ENCODE measurements at places on chromosomes 6 and 20.

DNA sequence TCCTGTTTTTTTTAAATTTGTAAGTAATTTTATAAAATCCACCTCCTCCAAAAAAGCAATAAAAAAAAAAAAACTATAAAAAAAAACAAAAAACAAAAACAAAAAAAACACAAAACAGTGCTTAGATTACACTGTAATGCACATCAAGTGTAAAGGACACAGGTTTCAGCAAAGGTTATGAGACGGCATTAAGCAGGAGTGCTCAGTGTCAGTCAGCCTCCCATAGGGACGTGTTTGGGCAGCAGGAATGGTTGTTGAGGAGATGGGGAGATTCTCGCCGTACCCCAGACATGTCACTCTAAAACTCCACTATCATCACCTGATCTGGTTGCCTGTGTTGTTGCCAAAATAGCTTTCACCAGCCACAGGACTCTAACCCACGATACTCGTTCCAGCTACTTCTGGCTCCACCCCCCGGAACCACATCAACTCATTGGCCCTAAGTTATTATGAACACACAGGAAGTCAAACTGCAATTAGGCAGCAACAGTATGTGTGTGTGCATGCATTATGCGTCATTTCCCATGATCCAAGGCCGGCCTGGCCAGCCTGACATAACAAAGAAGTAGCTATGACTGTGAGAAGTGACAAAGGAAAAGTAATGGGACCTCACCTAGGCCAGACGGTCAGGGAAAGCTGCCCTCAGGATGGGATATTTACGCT, 28.7 kb downstream of the ECT2L start:
- DNase-seq: no peak

DNA sequence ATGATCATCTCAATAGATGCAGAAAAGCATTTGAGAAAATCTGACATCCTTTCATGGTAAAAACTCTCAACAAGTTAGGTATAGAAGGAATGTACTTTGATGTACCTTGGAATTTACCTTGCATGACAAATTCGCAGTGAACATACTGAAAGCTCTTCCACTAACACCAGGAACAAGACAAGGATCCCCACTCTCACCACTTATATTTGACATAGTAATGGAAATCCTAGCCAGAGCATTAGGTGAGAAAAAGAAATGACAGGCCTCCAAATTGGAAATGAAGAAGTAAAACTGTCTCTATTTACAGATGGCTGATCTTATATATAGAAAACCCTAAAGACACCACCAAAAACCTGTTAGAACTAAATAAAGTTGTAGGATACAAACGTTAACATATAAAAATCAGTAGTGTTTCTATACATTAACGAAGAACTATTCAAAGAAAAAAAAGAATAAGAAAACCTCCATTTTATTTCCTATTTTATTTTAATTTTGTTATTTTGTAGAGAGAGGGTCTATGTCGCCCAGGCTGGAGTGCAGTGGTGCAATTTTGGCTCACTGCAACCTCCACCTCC, 26.9 kb downstream of the PCNA start:
- no peak for DNase-seq

DNA sequence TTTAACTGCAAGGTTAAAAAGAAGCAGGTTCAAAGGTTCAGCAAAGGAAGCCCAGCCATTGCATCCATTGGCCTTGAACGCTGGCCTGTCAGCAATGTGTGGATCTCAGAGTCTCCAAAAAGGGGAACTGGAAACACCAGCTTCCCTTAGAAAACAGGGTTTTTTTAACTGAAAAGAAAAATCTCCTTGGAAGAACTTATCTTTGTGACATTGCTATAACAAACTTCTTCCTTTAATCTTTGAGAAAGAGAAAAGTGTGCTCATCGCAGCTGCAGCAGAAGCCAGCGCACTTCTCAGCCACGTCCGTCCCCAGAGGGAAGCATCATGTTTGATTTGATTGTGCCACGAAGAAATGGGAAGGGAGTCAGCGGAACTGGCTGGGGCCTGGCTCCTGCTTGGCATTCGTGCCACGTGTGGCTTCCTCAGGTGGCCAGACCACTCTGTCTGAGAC, 215.0 kb downstream of the SYNDIG1 start:
- DNase-seq: no peak

- DNase-seq: no peak
Measured at GRCh38 chr6:105029581-105029980, 72.7 kb downstream of the LIN28B start.

DNA sequence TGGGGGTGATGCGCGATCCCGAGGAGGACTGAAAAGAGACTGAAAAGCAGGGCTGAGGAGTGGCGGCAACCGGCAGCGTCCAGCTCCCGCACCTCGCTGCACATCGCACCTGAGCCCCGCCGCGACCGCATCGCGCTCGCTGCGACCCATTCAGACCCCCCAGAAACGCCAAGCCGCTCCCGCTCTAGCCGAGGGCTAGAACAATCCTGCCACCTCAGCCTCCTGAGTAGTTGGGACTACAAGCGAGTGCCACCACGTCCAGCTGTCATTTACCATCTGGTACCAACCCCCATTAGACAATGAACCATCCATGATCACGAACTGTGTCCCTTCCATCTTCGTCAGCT, 33.2 kb downstream of the HLA-A start:
- DNase-seq: no peak

DNA sequence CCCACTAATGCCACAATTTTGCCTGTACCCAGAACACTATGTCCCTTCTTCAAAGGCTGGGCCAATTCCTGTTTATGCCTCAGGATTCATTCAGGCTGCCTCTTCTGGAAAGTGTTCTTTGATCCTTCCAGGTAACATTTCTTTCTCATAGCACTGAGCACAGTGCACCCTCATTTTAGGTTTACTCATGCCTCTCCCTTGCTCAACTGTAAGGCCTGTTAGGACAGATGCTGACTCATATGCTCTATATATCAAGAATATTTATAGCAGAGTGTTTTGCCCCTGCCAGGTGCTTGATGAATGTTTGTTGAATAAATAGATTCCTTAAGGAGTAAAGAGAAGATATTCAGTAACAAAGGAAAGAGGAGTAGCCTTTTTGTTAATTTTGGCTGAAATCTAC, 263.9 kb downstream of the PHF3 start:
- DNase-seq: no peak

- DNase-seq: peak; percentile 96
Measured at GRCh38 chr6:44010411-44011349, 116.6 kb downstream of the MRPL14 start.

- DNase-seq: no peak
Measured at GRCh38 chr20:10132387-10132786, 86.2 kb upstream of the SNAP25 start.

- DNase-seq: no peak
Measured at GRCh38 chr6:3962291-3963280, 113.4 kb downstream of the FAM50B start.

- no peak for DNase-seq
Measured at GRCh38 chr20:22080985-22081384, 375.5 kb downstream of the PAX1 start.

DNA sequence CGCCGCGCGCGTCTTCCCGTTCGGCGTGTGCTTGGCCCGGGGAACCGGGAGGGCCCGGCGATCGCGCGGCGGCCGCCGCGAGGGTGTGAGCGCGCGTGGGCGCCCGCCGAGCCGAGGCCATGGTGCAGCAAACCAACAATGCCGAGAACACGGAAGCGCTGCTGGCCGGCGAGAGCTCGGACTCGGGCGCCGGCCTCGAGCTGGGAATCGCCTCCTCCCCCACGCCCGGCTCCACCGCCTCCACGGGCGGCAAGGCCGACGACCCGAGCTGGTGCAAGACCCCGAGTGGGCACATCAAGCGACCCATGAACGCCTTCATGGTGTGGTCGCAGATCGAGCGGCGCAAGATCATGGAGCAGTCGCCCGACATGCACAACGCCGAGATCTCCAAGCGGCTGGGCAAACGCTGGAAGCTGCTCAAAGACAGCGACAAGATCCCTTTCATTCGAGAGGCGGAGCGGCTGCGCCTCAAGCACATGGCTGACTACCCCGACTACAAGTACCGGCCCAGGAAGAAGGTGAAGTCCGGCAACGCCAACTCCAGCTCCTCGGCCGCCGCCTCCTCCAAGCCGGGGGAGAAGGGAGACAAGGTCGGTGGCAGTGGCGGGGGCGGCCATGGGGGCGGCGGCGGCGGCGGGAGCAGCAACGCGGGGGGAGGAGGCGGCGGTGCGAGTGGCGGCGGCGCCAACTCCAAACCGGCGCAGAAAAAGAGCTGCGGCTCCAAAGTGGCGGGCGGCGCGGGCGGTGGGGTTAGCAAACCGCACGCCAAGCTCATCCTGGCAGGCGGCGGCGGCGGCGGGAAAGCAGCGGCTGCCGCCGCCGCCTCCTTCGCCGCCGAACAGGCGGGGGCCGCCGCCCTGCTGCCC, 1.1 kb downstream of the SOX4 start:
- DNase-seq: no peak

DNA sequence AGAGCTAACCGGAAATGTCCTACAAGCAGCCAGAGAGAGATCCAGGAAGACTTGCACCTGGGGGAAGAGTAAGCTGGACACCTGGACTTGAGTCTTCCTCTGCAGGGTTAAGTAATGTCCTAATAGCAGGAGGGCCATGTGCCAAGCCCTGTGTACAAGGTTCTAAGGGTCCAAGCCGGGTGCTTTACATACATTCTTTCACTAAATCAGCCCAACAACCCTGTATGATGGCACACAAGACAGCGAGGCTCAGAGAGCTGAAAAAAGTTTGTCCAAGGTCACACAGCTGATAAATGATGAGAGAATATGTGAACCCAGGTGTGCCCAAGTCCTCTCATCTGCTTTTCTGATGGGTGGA, 215.1 kb upstream of the CDYL start:
- no peak for DNase-seq

DNA sequence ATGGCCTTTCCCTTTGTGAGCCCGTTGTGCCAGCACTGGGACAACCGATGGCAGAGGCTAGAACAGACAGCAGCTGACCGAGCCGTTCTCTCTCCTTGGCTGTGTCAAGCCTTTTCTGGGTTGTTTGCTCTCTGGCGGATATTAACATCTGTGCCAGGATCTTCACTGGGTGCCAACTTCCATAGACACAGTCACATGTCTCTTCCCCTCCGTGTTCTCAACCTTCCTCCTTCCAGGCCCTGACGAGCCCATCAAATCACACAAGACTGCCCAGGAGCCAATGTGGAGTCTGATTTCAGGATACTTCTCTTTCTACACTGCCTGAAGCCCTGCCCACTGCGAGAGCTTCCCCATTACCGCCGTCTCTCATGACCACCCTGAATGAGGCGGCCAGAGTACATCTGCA, 111.0 kb upstream of the RALGAPA2 start:
- no peak for DNase-seq

GRCh38 chr6:72420409-72420808, 201.5 kb upstream of the KCNQ5 start:
- no peak for DNase-seq

- DNase-seq: no peak
Measured at GRCh38 chr6:34559651-34560365, 3.7 kb upstream of the SPDEF start.

DNA sequence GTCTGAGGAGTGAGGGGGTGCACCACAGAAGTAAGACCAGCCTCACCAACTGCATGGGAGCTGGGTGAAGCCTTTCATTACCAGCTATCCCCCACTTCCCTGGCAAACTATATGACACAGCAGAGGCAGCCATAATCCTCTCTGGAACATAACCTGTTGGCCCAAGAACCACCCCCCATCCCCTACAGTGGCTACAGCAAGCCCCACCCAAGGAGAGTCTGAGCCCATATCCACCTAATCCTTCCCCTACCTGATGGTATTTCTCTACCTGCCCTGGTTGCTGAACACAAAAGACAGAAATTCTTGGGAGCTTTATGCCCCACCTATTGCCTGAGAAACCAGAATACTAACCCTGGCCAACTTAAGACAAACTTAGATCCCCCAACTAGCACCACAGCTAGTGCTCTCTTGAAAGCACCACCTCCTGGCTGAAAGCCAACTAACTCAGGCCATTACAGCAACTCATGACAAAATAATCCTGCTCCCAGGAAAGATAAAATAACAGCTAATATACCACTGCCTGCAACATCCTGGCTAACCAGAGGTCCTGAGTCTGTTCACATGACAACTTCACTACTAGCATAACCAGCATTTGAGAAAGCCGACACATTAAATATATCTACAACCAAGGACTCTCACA, 11.2 kb downstream of the RNGTT start:
- DNase-seq: no peak

GRCh38 chr20:38937978-38938473, 11.8 kb downstream of the FAM83D start:
- DNase-seq: no peak

DNA sequence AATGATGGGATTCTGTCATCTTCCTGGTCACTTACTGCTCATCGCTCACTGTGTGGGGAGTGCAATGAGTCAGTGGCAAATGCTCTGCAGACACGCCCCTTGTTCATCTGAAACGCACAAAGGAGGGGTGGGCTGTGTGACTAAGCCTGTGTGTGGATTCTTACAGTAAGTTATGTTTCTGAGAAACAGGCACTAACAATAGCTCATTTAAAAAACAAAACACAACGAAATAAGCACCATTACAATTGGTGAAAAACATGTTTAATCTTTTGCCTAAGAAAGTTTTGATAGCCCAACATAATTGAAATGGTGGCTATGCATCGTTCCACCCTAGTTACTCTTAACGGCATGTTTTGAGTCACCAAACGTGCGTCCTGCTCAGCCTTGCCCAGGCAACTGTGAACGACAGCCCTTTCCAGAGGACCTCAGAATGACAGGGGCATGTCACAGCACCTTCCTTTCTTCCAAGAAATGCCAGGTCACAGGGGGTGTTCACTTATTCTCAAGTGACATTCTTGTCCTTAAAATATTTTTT, 118.4 kb upstream of the SGK1 start:
- peak; percentile 84 for DNase-seq

GRCh38 chr20:58851221-58851968, 693 bp upstream of the GNAS-AS1 start:
- no peak for DNase-seq

- no peak for DNase-seq
Measured at GRCh38 chr6:1110164-1110563, 201.7 kb upstream of the FOXQ1 start.

DNA sequence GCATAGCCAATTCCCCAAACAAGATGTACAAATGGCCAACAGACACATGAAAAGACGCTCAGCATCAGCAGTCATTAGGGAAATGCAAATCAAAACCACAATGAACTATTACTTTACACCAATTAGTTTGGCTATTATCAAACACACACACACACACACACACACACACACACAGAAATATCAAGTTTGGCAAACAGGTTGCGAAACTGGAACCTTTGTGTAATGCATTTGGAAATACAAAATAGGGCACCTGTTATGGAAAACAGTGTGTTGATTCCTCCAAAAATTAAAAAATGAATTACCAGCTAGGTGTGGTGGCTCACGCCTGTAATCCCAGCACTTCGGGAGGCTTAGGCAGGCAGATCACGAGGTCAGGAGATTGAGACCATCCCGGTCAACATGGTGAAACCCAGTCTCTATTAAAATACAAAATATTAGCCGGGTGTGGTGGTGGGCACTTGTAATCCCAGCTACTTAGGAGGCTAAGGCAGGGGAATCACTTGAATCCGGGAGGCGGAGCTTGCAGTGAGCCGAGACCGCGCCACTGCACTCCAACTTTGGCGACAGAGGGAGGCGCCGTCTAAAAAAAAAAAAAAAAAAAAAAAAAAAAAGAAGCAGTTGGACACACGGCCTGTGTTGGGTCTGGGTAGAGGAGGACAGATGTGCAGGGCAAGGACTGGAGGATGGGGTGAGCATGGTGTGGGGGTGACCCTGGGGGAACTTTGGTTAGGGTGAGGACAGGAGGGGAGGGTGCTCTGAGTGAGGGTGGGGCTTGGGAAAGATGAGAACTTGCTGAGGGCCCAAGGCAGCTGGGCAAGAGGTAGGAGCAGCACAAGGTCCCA, 23.8 kb downstream of the HLA-F start:
- DNase-seq: no peak

GRCh38 chr20:2593756-2594155, 57.4 kb downstream of the TMC2 start:
- no peak for DNase-seq

- no peak for DNase-seq
Measured at GRCh38 chr6:161711938-161712337, 438.1 kb upstream of the AGPAT4 start.
